ENCODE measurements at places on chromosomes 3 and 15.
A peak's percentile ranks its signal among the peaks of the same experiment; 100 is the strongest.

GRCh38 chr3:188220097-188220788, 66.3 kb downstream of the LPP start:
- DNase-seq, result no peak

- DNase-seq, result no peak
These were observed 22.3 kb upstream of the MUSTN1 start for GRCh38 chr3:52857133-52857532.

- DNase-seq, result peak; percentile 30
These were observed 87.8 kb downstream of the RSL24D1 start for GRCh38 chr15:55108858-55109518.

- DNase-seq, result no peak
These were observed 160.1 kb upstream of the ATP11B start for GRCh38 chr3:182633186-182633585.

DNA sequence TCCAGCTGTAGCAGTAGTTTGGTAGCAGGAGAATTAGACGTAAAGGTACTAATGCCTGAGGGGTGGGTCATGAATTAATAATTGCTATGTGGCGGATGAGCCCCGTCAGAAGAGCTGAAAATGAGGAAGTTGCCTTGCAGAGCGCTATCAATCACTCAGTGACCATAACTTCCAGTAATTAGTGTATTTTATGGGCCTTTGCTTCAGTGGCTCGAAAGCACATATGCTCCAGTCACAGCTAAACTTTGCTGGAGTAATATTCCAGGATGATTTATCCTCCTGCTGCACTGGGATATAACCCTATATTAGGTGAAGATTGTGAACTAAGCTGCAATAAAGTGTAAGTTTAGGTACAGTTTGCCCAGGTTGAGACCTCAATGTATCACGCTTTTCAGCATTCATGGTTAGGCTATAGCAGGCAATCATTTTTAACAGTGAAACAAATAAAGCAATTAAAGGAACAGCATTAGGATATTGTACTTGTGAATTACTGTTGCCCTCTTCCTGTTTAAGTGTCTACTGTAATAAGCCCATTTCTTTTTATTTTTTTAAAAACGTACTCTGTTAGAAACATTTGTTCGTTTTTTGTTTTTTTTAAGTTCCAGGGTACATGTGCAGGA, 104.6 kb upstream of the SKOR1 start:
- DNase-seq, result no peak

DNA sequence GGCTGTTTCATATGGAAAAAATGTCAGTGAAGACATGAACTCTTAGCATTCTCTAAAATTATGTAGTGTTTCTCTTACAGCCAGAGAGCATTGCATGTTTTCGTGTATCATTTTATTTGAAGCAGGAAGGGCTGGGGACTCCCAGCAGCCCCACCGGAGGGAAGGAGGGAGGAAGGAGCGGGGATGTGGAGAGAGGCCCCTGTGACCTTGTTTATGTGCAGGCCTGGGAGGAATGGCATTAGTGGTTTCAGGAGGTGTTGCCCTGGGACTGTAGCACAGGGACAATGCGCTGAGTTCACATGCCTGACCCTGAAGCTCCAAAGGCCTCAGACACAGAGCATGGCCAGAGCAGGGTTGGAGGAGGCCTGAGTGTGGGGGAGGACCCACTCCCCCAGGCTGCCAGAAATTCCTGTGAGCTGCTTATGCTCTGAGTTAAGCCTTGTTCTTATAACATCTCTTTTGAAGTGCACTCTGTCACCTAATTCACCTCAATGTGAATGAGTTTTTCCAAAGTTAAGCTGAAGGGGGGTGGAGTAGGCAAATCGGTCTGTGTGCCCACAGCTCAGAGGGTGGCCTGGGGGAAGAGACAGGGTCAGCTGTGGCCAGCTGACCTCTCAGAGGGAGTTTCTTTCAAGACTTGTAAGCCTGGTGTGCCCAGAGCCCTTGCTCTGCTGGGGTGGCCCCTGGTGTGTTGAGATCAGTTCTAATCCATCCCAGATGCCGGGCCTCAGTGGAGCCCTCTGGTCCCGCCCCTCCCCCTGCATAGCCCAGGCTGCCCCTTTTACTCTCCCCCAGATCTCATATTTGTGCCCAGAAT, 3.9 kb upstream of the RNU6-1 start:
- no peak for DNase-seq

GRCh38 chr3:84439476-84439875, 519.3 kb upstream of the CADM2 start:
- DNase-seq, result no peak

GRCh38 chr3:150607267-150608065, 4.3 kb downstream of the SELENOT start:
- DNase-seq, result no peak

GRCh38 chr15:40435710-40436089, 5.1 kb upstream of the BAHD1 start:
- no peak for DNase-seq

GRCh38 chr15:64865998-64866520, 24.3 kb downstream of the PLEKHO2 start:
- DNase-seq, result no peak

DNA sequence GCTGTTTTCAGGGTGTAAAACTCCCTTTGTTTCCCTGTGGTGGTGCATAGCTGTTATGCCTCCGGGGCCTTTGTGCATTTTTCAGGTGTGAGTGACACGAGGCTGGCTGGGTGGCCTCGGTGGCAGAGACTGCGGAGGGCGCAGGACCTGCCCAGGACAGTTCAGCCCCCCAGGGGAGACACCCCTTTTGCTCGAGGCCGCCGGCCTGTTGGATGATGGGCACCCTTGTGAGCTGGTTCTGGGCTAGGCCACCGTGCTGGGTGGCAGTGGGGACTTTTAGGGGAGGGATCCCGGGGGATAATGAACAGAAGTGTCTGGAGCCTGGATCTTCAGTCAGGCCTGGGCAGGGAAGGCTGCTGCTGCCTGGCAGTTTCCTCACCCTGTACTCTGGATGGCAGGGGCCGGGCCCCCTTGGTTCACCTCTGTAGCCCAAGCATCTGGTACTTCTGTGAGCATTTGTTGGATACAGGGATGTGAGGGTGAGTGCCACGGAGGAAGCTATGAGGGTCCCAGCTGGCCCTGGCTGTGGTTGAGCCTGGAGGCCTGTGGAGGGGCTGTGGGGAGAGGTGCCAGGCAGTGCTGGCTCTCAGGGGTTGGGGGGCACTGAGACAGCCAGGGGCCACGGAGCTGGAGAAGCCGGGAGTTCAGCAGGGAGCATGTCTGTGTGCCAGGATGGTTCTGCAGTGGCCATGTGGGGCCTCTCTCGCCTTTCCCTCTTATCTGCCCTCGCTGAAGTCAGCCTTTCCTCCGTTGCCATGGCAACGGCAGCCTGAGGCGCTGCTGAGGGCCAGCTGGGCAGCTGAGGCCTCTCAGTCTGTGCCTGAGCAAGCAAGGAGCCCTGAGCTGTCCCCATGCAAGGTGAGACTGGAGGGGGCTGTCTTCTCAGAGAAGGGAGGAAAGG, 49.0 kb downstream of the KY start:
- no peak for DNase-seq

Data from CD4-positive, alpha-beta T cell (primary cell).